ENCODE measurements at places on chromosomes 5 and 9.
A peak's percentile ranks its signal among the peaks of the same experiment; 100 is the strongest.

DNA sequence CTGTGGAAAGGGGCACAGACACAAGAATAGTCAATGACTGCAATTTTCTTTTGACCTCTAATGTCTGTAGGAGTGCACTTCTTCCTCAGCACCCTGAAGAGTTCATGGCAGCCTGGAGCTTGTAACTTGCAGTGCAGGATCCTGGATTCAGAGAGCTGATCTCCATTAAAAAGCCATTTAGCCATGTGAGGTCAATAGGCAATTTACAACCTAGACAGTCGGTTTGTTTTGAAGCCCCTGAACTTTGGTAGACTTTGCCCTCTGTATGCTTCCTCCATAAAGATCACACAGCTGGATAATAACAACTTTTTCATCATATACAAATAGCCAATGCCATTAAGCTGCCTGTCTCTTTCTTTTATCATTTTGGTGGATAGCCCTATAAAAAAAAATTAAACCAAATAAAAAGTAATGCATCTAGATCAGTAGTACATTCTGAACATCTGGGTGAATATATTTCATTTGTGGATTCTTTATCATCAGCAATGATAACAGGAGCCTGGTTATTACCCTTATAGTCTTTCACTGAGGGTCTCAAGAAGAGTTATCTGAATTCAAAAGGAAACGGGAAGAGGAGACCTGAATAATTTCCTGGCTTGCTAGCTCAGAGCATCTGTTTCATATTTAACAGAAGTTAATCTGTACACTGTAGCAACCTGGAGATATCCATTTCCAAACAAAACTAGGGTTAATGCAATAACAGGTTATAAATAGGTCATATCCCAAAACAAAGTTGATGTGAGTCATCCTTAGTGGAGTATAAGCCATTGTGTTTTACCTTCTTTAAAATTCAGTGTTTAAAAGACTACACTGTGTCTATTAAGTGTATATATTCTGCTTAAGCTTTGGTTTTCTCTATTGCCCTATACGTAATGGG, 193.8 kb upstream of the ACTBL2 start:
- no peak for DNase-seq

DNA sequence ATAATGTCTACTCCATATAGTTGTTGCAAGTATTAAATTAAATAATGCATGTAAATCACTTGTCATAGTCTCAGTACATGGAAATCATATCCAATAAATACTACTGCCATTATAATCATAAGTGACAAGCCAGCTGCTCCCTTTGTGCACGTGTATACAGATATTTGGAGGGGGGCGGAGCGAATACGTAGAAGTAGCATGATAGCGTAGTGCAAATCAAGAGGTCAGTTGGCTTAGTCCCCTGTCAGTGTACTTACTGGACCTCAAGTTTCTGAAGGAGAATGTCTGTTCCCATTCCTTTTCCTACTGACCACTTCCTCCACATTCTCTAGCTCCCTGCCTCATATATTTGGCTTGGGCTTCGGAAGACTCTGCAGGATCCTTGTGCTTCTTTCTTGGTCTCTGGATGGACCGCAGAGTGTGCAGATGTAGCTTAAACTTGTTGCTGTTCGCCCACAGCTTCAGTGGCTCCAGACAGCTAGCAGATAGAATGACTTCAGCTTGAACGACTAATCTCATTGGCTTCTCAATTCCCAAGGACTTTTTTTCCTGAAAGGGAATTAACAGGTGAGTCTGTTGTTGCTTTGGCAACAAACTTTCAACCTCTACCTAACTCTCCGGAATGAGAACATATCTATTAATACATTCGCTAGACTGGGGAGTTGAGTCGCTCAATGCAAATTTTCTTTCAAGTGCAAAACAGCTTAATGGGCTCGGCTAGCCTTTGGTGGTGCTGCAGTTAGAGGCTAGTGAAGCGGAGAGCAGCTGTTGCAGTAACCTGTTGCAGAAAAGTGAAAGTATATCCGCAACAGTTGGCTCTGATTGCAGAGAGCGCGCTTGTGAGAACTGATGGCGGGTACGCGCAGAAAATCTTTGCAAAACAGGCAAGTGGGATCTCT, at the start of gene PCDHB1:
Gene PCDHB1, plus strand, starts transcription at position 753 of the 899 bp plus-strand sequence. Its CDS starts 97 bp downstream, at position 850.
- no peak for DNase-seq

- no peak for DNase-seq
These were observed 305.4 kb upstream of the IRX2 start for GRCh38 chr5:3056866-3057265.

GRCh38 chr5:107369622-107370021, 301.1 kb downstream of the EFNA5 start:
- DNase-seq: no peak

DNA sequence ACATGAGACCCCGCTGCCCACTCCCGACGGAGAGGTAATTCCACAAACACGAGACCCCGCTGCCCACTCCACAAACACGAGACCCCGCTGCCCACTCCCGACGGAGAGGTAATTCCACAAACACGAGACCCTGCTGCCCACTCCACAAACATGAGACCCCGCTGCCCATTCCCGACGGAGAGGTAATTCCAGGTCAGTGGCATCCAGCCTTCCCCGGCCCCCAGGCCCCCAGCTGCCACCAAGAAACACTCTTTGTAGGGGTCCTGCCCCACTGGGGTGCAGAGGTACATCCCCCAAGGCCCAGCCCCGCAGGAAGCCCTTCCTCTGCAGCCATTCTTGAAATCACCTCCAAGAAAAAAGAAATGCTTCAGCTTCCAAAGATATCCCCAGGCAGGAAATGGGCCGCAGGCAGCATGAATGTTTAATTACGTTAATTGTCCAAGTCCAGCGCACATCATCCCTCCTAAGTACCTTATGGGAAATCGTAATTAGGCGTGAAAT, 115.9 kb downstream of the ADAMTS2 start:
- DNase-seq: no peak

GRCh38 chr5:56328753-56329560, 95.8 kb upstream of the ANKRD55 start:
- DNase-seq: peak; percentile 65

DNA sequence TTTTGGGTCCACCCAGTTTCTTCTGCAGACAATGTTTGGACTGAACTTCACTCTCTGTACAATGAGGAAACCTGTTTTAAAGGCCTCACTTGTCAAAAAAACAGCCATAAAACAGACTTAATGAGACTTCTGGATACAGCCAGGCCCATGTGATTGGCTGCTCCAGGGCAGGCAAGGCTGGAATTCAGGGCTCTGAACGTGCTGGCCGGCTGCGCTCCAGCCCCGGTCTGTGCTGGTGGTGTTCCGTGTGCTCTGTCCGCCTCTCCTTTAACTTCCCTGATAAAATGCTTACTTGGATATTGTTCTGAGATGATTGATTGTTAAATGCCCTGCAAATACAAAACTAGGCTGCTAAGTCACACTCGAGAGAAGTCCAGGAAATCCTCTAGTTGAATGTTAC, 131.2 kb upstream of the KLF4 start:
- no peak for DNase-seq

- DNase-seq: no peak
These were observed 9.7 kb upstream of the NEK6 start for GRCh38 chr9:124248066-124248465.

GRCh38 chr9:84139296-84140070, 158.9 kb downstream of the RMI1 start:
- DNase-seq: no peak

GRCh38 chr9:127550751-127551150, 61.3 kb upstream of the STXBP1 start:
- no peak for DNase-seq

DNA sequence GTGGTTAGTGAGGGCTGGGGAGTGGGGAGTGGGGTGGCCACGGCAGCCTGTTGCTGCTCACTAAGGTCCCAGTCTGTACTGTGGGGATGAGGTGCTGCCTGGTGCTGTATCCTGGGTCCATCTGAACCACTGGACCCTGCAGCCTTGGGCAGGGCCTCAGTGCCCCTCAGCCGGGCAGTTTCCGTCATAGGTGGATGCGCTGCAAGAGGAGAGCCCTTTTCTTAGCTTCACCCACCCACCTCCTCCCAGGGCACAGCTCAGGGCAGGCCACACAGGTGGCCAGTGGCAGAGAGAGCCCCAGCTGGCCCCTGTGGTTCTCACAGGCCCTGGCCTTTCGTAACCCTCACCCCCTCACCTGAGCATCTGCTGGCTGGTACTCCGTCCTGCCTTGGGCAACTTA, 46.2 kb downstream of the WNK2 start:
- no peak for DNase-seq

DNA sequence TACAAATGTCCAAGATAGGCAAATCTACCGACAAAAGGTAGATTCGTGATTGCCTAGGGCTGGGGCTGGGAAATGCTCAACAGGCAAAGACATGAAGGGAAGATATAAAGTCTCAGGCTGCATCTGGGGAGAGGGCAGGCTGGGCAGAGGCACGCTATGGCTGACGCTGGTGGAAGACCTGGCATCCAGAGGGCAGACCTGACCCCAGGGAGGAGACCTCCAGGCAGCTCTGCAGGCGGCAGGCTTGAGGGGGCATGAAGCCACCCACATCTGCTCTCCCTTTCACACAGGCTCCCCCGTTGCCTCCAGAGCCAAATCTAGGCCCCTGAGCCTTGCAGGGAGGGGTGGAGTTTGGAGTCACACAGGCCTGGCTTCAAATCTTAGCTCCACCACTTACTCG, 145.5 kb downstream of the PAX5 start:
- DNase-seq: no peak

- no peak for DNase-seq
These were observed 59.6 kb upstream of the C5orf58 start for GRCh38 chr5:170173227-170173626.

GRCh38 chr5:1527533-1528205, 3.9 kb upstream of the LPCAT1 start:
- no peak for DNase-seq

DNA sequence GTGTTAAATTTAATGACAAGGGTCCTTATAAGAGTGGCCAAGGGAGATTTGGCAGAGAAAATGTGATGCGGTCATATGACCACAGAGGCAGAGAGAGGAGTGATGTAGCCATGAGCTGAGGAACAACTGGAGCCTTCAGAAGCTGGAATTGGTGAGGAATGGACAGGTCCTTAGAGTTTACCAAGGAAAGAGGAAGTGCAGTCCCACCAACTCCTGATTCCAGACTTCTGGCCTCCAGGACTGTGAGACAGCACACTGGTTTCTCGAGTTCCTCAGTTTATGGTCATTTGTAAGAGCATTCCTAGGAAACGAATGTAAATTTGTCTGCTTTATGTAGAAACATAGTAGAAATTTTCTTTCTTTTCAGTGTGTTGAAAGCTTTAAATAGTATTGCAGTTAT, 410.1 kb downstream of the CDH18 start:
- no peak for DNase-seq

- no peak for DNase-seq
These were observed 2.6 kb upstream of the NSD1 start for GRCh38 chr5:177131019-177131320.

- no peak for DNase-seq
These were observed 621.2 kb upstream of the CDH6 start for GRCh38 chr5:30572279-30572678.

- DNase-seq: no peak
These were observed 45.7 kb downstream of the STOM start for GRCh38 chr9:121324316-121324715.

- peak; percentile 11 for DNase-seq
These were observed 97.4 kb upstream of the TRIM32 start for GRCh38 chr9:116589392-116590354.

GRCh38 chr5:172630986-172631385, 10.1 kb upstream of the NEURL1B start:
- DNase-seq: no peak

GRCh38 chr5:573976-574375, 38.2 kb upstream of the CEP72 start:
- no peak for DNase-seq

GRCh38 chr5:114010362-114010761, 351.5 kb upstream of the KCNN2 start:
- no peak for DNase-seq

DNA sequence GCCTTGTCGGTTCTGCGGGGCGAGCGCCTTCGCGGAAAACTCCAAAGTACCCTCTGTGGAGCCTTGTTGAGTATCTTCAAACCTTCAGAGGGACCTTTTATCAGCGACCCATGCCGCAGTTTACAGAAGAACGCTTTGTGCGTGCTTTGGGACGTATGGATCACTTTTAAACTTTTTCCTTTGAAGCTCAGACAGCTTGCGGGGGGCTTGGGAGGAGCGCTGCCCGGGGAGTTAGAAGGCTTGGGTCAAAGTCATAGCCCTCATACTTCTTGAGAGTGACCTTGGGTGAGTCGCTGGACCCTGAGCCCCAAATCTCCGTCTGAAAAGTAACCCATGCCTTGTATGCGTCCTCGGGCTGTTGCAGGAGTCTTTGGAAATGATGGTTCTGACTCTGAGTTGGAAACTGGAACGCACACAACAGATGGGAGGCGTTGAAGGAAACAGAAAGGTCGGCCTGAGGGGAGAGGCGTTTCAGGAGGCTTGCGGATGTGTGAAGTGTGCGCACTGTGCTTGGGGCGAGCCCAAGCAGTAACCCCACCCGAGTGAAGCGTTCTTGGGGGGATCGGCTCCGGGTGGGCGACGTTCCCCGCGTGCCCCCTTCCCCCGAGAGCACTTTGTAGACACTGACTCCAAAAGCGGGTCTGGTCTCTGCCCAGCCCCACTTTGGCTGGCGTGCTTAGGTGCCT, 661 bp upstream of the SLC25A51 start:
- DNase-seq: no peak
